RWPE1 (cell line): ENCODE measurements at places on chromosomes 7 and 10.

- peak; percentile 88 for DNase-seq
Measured at GRCh38 chr10:96614515-96614914, 27.7 kb upstream of the TM9SF3 start.

DNA sequence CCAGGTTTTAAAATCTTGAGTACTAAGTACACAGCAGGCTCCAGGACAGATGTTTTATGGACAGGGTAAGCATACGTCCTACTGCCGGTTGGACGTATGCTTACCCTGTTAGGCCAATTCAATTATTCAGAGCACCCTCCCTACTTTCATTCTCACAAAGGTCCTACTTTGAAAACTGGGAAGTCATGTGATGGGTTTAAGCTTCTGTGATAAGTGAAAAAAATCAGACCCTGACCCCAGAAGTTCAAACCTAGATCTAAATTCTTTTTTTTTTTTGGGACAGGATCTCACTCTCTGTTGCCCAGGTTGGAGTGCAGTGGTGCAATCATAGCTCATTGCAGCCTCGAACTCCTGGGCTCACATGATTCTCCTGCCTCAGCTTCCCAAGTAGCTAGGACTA lies 55.2 kb downstream of the HIPK2 start:
- no peak for DNase-seq

GRCh38 chr10:6056411-6057135 lies 5.6 kb downstream of the IL2RA start:
- DNase-seq, result no peak

DNA sequence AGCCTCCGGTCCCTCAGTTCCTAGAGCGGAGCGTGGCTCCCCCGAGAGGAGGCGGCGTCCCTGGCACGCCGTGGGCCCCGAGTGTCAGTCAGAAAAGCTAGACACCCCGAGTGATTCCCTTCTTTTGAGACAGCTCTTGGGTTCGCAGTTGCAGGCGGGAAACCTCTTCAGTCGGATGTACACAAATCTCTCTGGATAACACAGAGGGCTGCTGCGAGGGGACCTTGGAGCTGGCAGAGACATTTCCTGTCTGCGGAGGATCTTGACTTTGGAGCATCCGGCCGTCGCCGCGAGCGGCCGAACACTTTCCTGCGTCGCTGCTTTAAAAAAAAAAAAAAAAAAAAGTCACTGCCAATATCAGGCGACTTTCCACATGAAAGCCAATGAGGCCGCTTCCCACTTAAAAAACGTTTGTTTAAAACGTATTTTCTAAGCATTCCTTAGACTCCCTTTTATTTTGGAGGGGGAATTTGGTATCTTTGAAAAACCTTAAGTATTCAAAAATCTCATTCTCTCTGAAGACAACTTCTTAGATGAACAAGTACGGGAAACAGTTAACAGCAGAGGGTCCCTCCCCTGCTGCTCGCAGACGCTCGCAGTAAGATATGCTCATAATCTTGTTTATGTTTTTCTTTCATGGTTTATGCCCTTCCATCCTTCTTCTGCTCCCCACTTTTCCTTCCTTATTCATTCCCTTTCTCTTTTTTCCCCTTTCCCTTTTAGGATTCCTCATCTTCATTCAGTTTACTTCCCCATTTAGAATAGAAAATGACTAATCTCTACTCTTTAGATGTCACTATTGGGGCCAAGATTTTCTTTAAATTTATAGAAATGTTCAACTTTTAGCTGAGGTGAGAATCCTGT lies 10.0 kb downstream of the HHEX start:
- DNase-seq, result no peak
